ENCODE measurements at places on chromosomes 13 and 19.
A peak's percentile ranks its signal among the peaks of the same experiment; 100 is the strongest.

GRCh38 chr13:45879666-45880065 is 28.1 kb upstream of the SIAH3 start:
- no peak for DNase-seq

DNA sequence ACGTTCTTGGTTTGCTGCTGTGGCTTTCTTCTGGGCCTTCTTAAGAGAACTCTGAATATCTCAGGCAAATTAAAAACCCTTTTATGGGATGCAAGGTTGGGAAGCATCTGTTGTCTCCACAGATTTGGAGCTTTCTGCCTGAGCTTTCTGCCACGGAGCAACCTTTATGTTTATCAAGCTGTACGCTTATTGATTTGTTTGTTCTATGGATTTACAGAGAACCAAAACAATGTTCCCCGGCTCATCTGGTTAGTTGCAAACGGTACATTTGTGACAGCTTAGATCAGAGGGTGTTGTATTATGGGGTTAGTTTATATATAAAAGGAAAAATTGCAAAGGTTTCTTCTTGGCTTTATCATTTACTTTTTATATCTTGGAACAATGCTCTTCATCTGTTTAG is 479.6 kb downstream of the DIAPH3 start:
- DNase-seq, result no peak

DNA sequence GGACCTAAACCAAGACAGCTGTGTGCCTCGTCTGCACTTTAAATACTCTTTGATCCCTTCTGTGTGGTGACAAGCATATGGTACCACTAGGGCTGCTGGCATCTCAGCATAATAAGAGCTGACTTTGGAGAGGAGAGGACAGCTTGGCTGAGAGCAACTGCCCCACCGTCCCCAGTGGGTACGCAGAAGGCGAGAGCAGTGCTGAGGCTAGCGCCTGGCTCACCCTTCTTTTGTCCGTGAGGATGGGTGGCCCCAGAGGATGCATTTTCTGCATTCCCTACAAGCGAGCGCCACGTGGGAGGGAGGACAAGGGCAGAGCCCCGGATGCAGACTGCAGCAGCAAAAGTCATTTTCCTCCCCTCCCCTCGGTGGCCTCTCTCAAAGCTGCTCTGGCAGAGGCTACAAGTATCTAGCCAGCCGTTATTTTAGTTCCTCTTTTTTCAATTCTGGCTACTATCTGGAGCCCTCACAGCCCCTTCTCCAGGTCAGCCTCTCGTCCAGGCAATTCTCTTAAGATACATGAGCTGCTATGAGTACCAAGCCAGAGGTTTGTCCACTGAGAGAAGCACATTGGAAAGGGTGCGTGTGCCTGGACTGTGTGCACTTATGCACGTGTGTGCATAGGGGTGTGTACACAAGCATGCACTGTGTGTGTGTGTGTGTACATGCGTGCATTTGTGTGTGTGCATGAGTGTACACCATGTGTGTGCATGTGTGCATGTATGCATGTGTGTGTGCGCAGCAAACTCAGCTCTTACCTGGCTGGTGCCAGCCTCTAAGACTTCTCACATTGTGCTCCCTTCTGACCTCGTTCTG is 51.3 kb downstream of the RAB20 start:
- no peak for DNase-seq

DNA sequence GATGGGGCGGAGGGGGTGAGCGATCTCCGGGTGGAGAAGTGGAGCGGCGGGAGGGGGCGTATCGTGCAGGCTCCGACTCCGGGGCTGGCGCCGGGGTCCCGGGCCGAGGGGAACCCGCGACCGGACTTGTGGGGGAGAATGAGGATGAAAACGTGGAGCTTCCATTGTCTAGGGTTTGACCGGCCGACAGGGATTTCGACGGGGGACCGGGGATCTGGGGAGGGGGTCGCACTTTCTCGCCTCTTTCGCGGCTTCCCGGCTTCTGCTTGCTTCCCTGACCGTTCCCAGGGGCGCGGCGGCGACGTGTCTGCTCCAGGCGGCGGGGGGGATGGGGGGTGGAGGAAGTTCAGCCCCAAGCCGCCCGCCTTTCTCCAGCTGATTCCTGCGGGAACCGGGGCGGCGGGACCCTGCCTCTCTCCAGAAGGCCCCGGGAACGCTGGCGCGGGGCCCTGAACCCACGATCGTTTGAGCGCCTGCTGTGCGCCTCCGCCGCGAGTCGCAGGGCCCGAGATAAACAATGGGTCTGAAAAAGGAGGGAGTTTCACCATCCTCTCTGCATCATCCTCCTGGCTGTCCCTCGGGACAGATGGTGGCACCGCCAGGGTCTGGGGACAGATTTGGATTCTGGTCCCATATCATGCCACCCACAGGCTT is 790 bp downstream of the TPM4 start:
- peak; percentile 18 for DNase-seq

GRCh38 chr19:41364524-41365391 is 809 bp upstream of the B9D2 start:
- no peak for DNase-seq

- DNase-seq, result no peak
Observed at GRCh38 chr13:34868733-34869132, 73.3 kb upstream of the NBEA start.

DNA sequence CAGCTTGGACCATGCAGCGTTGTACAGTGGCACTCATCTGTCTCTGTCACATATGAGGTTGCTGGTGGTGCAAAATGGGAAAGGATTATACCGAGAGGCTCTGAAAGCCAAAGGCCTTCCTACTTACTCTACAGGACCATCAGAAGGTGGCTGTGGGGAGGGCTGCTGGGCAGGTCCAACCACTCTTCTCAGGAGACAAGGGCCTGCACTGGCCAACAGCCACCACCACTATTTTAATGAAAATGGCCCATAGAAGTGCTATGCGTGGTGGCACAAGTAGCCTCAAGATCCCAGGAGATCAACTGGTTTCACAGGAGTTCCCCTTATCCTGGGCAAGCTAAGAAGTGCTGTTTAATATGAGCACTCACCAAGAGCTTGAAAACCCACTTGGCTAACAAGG is 52.3 kb downstream of the MRPL57 start:
- no peak for DNase-seq

- no peak for DNase-seq
Observed at GRCh38 chr13:103931885-103932284, 865.7 kb upstream of the SLC10A2 start.

- no peak for DNase-seq
Observed at GRCh38 chr13:20974981-20975585, 72.5 kb upstream of the XPO4 start.

DNA sequence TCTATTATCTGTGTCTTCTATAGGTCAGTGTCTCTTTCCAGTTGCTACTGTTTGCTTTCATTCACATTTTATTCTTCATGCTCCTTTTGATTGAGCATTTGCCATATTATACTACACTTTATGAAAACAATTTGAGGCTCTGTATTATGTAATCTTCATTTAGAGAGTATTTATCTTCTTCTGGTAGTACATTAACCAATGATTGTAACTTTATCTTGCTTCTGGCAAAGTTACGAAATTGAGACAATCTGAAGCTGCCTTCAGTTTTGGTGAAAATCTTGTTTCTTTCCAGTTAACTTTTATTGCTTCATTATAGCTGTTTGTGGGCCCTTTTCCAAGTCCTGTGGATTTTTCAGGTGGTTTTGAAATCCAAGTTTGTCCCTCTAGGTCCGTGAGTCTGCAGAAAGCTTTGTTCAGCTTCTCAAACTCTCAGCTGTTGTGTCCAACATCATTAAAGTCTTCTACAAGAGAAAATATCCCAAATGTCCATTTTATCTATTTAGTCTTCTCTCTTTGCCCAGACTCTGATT is 1255.4 kb upstream of the SPRY2 start:
- no peak for DNase-seq

GRCh38 chr19:50795664-50796073 is 5.5 kb downstream of the ACP4 start:
- no peak for DNase-seq

DNA sequence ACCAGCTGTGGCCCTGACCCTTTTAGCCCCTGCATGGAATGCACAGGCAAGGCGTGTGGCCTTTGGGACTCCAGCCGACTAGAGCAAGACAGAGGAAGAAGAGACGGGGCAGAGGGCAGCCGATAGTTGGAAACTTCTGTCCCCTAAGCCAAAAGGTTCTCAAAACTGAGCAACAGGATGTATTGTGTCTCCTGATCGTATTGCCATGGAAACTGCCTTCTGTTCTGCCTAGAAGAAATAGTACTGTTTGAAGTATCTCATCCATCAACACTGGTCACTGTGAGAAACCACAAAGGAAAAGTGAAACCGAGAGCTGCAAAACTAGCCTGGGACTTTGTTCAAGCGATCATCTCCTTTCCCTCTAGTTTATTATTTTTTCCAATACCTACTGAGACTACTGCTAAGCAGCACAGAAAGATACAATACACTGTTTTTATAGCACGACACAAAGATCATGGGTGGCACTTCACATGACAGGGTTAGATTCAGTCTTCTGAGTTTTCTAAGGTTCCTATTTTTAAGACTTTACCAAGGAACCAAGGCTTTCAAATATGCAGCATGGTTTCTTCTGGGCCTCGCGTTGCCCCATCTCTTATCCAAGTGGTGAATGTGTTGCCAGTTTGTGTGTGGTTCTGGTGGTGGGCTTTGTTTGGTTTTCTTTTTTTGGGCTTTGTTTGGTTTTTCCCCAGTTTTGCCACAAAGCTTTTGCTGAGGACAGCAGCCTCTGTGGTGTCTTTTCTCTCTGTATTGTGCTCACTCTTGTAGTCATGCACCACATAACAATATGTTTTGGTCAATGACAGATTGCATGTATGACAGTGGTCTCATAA is 49.3 kb upstream of the GPR183 start:
- no peak for DNase-seq

DNA sequence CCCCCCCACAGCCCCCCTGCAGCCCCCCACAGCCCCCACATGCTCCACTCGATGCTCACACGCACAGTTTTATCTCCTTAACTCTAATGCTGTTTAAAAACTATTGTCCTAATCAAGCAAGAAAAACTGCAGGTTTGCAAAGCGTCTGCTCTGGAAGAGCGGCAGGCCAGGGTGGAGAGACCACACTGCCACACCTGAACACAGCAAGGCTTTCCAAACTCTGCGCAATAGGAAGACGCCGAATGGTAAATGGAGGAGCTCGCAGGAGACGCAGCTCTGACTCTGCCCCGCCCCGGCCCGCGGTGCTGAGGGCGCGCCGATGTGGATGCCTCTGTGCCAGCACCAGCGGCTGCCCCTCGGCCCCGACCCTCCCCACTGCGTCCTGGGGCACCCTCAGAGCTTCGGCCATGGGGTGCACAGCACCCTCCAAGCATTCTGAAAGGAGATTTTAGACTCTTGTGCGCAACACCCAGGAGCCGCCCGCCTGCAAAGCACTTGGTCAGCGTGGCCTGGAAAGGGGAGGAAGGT is 32.4 kb downstream of the RASA3 start:
- DNase-seq, result no peak

- DNase-seq, result no peak
Observed at GRCh38 chr13:110630566-110631119, 15.3 kb downstream of the NAXD start.

DNA sequence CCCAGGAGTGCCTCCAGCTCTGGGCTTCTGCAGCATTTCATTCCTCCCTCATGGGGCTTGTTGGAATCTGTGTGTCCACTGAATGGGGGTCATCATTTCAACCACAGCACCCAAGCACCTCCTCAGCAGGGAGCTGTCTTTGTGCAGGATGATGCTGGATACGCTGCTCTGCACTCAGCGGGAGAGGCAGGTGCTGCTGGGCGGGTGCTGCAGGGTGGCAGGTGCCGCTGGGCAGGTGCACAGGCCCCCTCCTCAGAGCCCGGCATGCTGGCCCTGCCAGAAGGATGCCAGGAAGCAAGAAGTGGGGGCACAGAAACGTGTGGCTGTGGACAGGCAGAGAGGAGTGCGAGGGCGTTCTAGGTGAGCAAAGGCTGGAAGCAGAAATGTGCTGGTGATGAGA is 121.8 kb upstream of the VSTM2B start:
- DNase-seq, result peak; percentile 92

- DNase-seq, result no peak
Observed at GRCh38 chr19:48720251-48720612, 707 bp upstream of the MAMSTR start.

GRCh38 chr13:19020988-19021387 is 160.6 kb downstream of the TUBA3C start:
- DNase-seq, result no peak

DNA sequence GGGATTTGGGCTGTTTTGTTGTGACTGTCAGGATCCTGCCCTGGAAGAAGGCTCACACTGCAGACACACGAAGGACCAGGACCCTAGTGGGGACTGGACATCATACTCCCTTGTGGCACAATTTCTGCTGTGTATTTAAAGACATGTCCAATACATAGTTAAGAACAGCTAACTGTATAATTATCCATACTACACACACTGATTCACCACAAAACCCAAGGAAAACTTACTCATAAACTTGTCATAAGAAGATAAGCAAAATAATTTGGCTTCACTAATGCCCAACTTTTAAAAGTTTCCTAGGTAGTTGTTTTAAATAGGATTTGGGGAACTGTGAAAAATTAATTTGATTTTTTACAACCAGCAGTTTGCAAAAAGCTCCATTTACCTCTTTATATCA is 46.1 kb downstream of the LATS2 start:
- DNase-seq, result no peak

DNA sequence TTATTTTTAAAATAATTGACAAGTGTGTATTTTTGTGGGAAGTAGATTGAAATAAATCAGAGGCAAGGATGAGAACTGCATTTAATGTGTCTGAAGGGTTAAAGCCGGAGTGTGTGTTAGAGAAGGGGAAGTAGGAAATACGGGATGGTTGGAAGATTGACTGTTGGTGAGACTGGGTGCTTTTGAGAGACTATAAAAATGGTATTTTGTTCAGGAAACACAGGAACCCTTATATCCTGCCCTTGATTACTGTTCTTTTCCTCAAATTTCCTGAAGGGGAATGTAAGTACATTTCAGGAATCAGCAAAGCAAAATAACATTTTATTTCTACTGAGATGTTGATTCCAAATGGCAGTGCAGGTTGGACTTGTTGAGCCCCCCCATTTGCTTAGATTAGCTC is 15.1 kb downstream of the IFT88 start:
- no peak for DNase-seq

DNA sequence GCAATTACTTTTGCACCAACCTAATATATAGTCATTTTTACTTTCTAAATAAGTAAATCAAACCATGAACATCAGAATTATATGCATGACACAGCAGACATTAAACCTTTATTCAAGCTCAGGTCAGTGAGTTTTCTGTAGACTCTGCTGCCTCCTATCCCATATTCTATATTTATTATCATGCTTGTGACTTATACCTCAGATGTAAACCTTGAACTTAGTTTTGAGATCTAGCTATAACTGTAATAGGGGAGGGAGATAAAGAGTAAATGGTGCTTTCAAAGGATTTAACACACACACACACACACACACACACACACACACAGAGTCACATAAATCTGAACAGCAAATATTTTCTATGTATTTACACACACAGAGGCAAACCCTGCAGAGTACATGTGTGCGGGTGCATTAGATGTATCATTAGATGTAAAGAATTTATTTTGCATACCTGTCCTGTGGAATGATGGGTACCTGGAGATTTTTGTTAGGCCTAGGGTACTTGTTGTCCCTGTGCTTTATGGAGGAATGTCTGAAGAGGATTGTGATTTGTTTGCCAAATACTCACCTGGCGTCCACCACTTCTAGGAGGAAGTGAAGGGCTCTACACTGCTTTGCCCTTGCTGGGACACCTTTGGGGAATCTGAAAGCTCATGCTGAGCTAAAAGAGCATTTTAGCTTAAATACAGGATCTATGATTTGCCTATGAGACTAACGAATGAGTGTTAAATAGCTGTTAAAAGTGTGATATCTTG is 521.9 kb downstream of the KLF5 start:
- DNase-seq, result no peak
